ENCODE measurements at places on chromosomes 1 and 21.

- DNase-seq: no peak
Observed at GRCh38 chr21:42508371-42508770, 5.3 kb upstream of the SLC37A1 start.

GRCh38 chr1:67496329-67496728 lies 66.1 kb upstream of the SERBP1 start:
- DNase-seq: no peak

DNA sequence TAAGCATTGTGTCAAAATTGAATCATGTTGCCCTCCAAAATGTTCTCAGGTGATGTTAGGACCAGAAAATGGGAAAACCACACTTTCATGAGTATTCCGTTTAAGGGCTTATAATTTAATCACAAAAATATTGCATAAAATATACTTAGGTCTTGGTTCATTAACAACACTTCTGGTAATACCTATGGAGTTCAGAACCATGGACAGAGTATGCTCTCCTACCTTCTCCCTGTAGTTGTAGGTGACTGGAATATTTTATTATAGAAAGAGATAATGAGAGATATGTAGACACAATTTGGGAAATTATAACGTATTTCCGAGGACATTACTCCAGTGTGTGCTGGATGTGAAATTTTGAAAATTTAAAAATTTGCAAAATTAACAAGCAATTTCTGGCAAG lies 232.5 kb downstream of the NCAM2 start:
- peak; percentile 54 for DNase-seq

DNA sequence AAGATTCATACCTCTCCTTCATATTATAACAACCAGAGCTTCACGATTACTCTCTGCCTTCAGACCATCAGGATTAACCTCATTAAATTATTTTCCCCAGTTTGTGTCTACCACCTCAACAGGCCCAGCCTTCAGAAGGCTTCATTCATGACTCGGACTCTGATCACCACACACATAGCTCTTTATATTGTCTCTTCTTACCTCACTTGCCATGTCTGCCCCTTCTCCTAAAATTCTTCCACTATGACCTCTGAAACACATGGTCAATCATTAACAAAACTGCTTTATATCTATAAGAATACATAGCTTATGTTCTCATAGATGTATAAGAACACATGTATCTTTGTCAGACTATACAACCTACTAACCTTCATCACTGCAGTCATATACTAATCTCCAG lies 79.8 kb downstream of the USP1 start:
- no peak for DNase-seq

- no peak for DNase-seq
Observed at GRCh38 chr1:48235652-48236051, 13.1 kb downstream of the SLC5A9 start.

DNA sequence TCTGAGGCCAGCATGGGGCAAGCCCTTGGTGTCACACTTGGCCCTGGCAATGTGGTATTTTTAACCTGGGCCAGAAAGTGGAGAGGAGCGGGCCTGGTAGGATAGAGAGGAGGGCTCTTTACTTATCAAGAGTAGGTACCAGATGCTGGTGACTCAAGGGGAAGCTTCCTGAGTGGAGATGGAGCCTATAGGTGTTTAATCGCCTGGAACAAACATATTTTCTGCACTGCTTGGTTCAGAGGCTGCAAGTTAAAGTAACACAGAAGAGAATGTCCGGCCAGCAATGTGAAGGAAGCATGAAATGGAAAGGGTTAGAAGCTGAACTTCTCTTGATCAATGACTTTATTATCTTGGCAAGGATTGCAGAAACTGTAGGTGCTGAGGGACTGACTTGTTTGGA lies 74.3 kb downstream of the DDR2 start:
- DNase-seq: no peak

DNA sequence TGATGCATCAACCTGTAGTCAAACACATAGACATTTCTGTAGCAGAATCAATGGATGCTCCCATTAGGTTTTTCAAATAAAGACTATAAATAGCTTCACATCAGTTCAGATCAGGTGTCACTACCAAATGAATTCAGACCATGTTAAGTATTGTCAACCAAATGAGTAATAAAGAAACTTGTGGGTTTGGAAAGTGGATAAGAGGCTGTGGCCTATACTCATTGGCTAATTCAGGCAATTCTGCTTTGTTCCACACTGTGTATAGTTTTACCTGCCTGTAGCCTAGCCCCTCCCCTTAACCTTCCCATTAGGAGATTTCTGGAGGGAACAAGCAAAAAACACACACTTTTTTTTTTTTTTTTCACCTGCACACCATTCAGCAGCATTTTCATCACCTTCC lies 321.2 kb downstream of the HLX start:
- DNase-seq: no peak

DNA sequence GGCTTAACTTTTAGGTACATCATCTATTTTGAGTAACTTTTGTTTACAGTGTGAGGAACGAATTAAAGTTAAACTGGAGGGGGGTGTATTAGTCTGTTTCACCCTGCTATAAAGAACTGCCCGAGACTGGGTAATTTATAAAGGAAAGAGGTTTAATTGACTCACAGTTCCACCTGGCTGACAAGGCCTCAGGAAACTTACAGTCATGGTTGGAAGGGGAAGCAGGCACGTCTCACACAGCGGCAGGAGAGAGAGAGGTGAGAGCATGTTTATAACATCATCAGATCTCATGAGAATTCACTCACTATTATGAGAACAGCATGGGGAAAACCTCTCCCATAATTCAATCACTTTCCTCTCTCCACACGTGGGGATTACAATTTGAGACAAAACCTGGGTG lies 31.9 kb upstream of the TMEM52 start:
- no peak for DNase-seq

DNA sequence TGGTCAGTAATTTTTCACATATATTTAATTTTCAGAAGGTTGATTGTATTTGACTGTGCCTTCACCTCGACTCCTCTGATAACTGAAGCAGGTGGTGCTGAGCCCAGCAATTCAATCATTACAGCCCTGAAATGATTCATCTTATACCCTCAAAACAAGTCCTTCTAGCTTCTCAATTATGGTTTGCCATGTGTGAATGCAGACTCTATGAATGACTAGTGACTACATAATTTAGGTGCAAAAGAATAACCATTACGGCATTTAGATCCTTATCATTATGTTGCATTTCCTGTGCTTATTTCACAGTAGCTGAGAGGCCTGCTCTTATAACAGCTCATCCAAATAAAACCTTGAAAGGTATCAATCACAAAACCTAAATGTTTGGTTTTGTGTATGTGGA lies 54.0 kb upstream of the COL11A1 start:
- no peak for DNase-seq

Measured in choroid plexus epithelial cell (primary cell).